ENCODE measurements at places on chromosomes 3 and 15.

DNA sequence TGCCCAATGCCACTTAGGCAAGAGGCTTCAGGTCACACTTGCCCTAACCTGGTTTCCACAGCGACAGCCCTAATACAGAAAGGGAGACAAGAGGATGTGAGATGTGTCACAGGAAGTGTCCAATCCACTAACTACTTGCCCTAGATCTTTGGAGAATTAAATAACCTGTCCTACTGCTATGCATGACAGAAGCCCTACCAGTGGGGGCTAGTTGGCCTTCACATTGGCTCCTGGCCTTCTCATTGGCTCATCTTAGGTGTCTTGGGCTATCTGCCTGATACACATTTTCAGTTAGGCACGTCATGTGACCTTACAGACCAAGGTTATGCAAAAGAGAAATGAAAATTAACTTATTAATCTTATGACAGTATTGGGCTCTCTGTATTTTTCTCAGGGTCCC lies 449.9 kb downstream of the FHIT start:
- no peak for DNase-seq

DNA sequence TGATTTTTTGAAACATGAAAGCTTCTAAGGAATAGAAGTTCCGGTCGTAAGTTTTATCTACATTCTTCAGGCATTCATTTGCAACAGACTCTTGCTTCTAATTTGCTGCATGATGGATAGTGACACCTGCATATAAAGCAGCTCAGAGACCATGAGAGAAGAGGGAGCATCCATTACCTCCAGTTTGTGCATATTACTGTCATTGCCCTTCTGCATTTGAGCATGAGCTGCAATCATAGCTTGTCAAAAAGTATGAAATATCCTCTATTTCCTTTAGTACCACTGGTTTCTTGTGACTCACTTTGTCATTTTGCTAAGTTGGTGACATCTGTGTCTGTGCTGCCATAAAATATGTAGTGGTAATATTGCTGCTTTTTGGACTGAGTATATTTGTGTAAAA lies 160.1 kb upstream of the STAC start:
- DNase-seq, result no peak

- no peak for DNase-seq
These were observed 205.6 kb downstream of the IL20RB start for GRCh38 chr3:137163241-137163871.

GRCh38 chr3:58868097-58868779 lies 181.6 kb downstream of the CFAP20DC start:
- DNase-seq, result no peak

GRCh38 chr3:156762631-156763185 lies 63.4 kb upstream of the LEKR1 start:
- no peak for DNase-seq

DNA sequence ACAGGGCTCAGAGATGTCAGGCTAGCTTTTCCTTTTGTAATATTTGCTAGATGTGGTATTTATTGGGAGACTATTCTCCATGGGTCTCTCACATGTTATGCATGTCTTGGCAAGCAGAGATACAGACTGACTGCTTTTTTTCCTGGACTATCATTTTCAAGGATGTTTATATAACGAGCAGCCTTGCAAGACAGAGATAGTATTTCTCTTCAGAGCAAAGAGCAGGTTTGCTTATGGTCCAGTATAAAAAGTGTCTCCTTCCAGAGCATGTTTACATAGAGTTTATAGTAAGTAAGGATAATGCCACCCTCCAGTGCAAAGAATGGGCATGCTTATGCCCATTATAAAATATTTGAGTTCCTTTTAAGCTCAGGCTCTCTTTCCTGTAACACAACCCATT lies 24.6 kb downstream of the GTF2E1 start:
- no peak for DNase-seq

GRCh38 chr3:1499694-1500093 lies 406.9 kb downstream of the CNTN6 start:
- DNase-seq, result no peak

GRCh38 chr3:13626915-13627460 lies 78.1 kb downstream of the FBLN2 start:
- DNase-seq, result no peak

DNA sequence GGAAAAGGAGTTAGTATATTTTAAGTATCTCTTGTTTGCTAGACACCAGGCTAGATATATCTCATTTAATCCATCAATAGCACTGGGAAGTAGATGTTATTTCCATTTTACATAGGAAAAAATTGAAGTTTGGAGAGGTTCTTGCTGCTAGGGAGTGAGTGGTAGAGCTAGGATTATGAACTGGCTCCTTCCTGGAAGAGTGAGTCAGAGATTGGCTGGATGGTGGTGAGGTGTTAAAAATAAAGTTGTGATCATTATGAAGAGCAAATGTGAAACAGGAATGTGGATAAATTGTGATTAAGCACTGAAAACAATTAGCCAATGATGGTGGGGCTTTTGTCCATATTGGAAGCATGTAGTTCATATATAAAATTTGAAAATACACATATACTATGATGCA lies 234.2 kb downstream of the WNT5A start:
- DNase-seq, result no peak

GRCh38 chr3:179234199-179234598 lies 16.7 kb downstream of the KCNMB3 start:
- no peak for DNase-seq

- DNase-seq, result no peak
These were observed 259.3 kb upstream of the MDFIC2 start for GRCh38 chr3:70571696-70572095.

DNA sequence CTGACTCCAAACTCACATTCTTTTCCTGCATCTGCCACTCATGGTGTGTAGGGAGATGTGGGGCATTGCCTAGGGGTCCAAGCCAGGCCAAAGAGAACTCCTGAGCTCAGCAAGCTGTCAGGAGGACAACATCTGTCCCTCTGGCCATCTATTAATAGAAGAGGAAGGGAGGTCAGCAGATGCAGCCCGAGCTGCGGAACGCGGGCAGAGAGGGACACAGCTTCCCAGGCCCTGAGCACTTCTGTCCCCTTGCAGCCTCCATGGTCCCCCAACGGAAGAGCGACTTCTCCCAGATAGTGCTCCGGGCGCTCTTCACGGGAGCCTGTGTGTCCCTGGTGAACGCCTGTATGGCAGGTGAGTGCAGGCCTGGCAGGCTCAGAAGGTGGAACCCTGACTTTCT lies 37.3 kb upstream of the PDE8A start:
- no peak for DNase-seq

GRCh38 chr15:34725556-34725955 lies 29.2 kb downstream of the GJD2 start:
- no peak for DNase-seq

GRCh38 chr3:187400756-187401155 lies 32.6 kb downstream of the RTP4 start:
- no peak for DNase-seq

DNA sequence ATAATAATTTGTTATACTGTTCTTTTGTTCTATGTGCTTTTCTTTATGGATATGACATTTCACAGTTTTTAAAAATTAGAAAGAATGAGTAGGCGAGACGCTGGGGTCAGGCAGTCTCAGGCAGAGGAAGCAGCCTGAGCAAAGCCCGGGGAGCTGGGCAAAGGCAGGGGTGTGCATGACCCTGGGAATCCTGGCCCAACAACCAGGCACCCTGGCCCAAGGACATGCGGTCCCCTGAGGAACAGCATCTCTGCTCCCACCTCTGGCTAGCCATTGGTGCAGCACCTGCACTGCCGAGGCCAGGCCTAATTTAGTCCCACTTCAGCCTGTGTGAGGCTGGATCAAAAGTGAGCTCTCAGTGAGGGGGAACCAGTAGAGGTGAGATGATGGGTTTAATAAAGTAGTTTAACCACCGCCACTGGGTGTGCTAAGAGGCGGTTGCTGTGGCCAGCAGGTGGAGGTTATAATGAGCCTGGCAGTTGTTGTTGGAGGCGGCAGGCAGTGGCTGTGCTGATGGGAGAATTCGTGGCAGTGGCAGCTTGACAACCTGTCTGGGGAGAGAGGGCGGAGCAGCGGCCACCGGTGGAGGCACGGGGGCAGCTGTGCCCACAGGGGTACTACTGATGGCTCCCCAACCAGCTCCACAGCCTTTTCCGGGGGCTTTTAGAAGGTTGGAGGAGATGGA lies 41.5 kb downstream of the PRKCD start:
- no peak for DNase-seq
